ENCODE measurements at places on chromosomes 3 and 15.
A peak's percentile ranks its signal among the peaks of the same experiment; 100 is the strongest.

GRCh38 chr3:27176256-27176655, 192.9 kb downstream of the NEK10 start:
- no peak for DNase-seq

DNA sequence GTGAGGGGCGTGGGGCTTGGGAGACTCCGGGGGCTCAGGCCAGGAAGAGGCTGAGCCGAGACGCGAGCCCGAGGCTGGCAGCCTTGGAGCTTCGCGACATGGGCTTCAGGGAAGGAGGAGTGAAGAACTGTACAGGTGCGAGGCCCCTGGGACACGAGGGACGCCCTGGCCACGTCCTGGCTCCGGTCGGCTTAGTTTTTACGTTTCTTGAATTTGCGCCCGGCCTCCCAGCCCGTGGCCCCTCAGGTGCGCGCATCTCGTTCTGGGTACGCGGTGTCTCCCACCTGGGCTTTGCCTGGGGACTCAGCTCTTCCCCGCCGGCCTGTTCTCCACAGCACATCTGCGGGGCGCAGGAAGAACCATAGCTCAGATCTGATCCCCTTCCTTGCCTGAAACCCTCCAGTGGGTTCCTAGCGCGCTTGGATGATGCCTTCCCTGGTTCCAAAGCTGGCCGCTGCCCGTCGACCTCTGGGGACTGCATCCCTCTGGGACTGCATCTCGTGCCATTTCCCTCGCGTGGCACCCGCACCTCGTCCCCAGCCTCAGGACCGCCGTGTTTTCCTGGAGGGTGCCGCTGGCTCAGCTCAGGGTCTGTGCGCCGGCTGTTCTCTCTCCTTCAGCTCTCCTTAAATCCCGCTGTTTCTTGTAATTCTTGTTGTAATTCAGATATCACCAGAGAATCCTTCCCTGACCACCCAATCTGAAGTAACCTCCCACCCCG, 614 bp downstream of the CHCHD6 start:
- no peak for DNase-seq

- no peak for DNase-seq
These were observed 392.6 kb upstream of the TPM1 start for GRCh38 chr15:62649793-62650420.

- DNase-seq = no peak
These were observed 153.9 kb downstream of the PPM1L start for GRCh38 chr3:160909917-160910316.

DNA sequence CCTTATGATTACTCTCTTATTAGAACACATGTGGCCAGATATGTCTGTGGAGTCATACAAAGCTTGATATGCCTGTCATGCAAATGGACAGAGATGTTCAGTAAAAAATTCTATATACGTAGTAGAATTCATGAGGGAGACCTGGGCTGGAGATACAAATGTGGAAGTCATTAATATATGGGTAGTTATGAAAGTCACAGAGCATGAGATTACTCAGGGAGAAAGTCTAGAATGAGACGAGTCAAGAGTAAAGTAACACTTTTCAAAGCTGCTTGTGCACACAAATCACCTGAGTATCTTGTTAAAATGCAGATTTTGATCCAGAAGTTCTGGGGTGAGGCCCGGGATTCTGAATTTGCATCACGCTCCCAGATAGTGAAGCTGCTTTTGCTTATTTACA, 28.4 kb downstream of the OXSM start:
- DNase-seq = no peak

- DNase-seq = no peak
These were observed 208.4 kb downstream of the PLOD2 start for GRCh38 chr3:145952536-145952935.

GRCh38 chr3:16913264-16913580, 28.5 kb downstream of the PLCL2 start:
- DNase-seq = no peak

GRCh38 chr3:154122552-154122911, 1.3 kb downstream of the ARHGEF26 start:
- no peak for DNase-seq

DNA sequence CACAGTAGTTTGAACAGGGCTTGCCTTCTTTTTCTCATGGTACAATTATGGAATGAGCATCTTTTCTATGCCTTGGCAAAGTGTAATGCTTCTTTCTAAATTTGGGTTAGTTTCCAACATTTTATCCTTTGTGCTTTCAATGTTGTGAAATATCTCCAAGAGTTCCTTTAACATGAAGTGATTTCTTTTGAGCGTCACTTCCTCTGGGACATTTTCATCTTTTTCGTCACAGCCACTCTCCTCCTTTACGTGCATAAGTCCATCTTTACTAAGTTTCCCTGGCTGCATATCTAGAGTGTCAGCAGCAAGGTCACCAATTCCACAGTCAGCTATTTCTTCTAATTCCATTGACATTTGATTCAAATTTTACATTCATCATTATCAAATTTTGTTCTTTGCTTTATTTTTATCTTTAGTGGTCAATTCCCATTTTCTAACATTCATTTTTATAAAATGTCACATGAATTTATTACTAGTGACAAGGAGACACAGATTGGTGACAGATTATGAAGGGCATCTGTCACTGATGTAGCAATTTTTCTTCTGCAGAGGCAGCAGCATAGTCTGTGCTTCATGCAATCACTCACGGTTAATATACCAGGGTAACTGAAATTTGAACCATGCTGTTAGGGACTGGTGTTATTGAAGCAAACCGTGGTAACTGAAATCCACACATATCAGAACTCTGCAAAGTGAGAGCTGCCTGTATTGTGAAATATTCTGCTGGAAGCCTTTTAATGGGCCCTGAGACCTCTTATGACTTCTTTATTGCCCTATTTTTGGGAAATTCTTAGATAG, 126.5 kb upstream of the THBS1 start:
- DNase-seq = no peak

GRCh38 chr15:39860200-39860599, 59.9 kb downstream of the GPR176 start:
- no peak for DNase-seq

DNA sequence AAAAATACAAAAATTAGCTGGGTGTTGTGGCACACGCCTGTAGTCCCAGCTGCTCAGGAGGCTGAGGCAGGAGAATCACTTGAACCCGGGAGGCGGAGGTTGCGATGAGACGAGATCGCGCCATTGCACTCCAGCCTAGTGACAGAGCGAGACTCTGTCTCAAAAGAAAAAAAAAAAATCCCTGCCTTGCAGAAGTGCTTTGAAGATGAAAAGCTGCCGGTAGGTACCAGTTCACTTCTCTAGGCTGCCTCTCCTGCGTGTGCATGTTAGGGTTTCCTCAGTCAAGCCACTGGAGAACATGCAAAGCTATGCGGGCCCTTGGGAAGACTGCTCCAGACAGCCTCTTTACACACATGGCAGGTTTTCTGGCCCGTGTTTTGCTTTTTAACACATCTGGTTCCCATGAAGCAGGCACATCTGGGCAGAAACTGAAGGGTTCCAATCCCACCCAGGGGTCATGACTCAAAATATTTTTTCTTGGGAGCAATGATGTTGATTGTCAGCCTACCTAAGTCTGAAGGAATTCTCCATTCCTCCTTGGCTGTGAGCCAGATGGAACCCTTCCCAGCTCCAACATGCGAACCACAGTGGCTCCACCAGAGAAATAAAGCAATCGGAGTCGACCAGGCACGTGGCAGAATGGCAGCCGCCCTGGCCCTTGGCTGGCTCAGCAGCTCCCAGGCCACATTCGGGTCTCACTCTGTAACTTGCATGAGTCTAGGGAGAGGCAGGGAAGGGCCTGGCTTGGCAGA, 29.6 kb downstream of the MGLL start:
- no peak for DNase-seq

GRCh38 chr3:63824309-63824708, 5.2 kb downstream of the C3orf49 start:
- DNase-seq = no peak

DNA sequence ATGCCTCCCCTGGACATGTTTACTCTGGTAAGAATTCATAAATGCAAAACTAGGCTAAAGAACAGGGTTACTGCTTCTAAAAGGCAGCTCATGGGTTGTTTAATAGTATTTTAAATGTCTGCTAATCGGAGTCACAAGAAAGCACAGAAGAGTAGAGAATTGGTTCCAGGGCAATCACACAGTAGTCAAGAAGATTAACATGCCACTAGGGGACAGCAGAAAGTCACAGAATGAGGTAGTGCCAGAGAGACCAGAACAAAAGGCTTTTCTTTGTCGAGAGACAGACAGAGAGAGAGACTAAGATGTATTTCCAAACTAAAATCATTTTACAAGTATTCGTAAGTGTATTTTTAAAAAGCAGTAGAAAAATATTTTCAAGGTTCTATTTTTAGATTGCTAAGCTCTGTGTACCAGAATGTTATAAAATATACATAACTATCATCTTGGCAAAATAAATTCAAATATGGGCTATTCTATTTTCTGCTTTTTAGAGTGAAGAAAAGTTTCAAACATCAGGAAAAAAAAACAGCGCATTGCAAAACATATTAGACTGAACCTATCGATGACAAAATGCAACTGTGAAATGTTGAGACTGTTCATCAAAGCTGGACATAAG, 78.3 kb upstream of the CDIN1 start:
- DNase-seq = peak; percentile 18

DNA sequence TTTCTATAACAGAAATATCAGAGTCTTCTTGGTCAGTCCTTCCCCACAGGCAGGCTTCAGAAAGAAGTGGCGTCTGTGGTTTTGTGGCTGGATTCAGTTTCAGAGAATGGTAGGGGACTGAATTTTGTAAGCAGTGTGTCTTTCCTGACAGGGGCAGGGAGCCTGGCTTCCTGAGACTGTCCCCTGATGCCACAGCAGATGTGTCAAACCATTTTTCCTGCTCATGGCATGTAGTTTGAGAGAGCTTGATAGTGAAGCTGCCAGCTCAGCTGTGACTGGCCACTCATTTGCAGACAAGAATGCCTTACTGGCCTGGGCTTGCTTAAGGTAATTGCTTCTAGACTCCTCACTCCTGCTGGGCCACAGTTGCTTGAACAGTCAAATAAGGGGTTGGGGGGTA, 26.4 kb downstream of the LARS2 start:
- DNase-seq = no peak

DNA sequence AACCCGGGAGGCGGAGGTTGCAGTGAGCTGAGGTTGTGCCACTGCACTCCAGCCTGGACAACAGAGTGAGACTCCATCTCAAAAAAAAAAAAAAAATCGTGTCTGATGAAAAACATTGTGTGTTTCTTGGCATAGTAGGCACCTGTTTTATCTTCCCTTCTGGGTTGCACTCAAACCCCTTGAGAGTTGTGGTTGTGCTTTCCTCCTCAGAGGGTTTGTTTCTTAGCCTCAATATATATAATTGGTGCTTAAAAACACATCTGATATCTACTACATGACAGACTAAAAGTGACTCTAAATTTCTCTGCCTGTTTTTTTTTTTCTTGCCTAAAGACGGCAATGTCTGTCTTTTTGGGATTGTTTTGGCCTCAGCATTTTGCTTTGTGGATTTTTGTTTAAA, 7.6 kb downstream of the NR1D2 start:
- DNase-seq = no peak

GRCh38 chr3:64190517-64191515, 34.5 kb downstream of the PRICKLE2 start:
- DNase-seq = no peak

- no peak for DNase-seq
These were observed 21.4 kb upstream of the ZBED2 start for GRCh38 chr3:111616417-111617105.

- no peak for DNase-seq
These were observed 16.2 kb downstream of the ZNF148 start for GRCh38 chr3:125358923-125359322.

- DNase-seq = peak; percentile 60
These were observed 57.7 kb downstream of the CNTN4 start for GRCh38 chr3:2156244-2156847.

- DNase-seq = no peak
These were observed 69.8 kb downstream of the FEM1B start for GRCh38 chr15:68347392-68347791.

GRCh38 chr3:23157331-23157730, 45.8 kb upstream of the UBE2E2 start:
- no peak for DNase-seq

DNA sequence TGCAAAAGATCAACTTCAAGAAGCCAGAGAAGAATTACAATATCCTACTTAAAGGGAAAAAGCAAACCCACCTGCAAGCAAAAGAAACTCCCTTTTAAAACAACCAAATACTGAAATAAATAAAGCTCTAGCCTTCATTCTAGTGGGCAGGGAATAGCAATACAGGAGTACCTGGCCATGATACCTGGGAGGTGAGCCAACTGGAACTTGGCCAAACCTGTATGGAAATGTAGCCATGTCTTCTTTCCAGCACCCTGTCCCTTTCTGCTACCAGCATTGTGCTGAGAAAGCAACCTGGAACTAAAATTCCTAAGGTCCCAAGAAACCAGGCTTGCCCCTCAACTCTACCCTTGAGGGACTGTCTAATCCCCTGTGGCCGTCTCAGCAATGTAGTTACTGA, 530.0 kb downstream of the EPHB1 start:
- DNase-seq = no peak

DNA sequence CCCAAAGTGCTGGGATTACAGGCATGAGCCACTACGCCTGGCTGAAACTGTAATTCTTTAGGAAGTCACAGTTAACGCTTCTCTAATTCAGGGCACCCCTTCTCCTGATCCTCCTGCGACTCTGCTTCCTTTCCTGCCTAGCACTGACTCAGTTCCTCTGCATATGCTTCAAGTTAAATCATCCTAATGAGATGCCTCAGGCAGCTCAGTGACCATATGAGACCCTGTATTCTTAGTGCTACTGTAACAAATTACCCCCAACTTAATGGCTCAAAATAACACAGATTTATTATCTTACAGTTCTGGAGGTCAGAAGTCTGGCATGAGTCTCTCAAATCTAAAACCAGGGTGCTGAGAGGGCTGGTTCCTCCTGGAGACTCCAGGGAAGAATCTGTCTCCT, 271.8 kb upstream of the LYSMD4 start:
- no peak for DNase-seq

DNA sequence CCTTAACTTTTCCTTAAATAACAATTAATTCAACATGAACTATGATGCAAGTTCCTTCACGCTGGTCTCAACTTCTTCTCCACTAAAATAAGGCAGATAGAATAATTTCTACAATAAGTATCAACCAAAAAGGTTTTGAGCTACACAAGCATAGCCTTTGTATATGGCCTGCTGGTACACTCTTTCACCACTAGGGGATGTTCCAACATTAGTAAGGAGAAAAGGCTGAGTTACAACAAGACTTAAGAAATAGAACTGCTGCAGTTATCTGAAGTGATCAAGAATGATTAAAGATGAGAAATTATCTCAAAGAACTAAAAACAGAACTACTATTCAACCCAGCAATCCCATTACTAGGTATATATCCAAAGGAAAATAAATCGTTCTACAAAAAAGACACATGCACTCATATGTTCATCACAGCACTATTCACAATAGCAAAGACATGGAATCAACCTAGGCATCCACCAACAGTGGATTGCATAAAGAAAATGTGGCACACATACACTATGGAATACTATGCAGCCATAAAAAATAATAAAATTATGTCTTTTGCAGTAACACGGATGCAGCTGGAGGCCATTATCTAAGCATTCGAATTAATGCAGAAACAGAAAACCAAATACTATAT, 14.4 kb downstream of the ATP13A3 start:
- DNase-seq = no peak
